ENCODE measurements at places on chromosomes 5 and 9.

GRCh38 chr9:75996726-75997125, 106.3 kb downstream of the PCSK5 start:
- DNase-seq, result no peak

DNA sequence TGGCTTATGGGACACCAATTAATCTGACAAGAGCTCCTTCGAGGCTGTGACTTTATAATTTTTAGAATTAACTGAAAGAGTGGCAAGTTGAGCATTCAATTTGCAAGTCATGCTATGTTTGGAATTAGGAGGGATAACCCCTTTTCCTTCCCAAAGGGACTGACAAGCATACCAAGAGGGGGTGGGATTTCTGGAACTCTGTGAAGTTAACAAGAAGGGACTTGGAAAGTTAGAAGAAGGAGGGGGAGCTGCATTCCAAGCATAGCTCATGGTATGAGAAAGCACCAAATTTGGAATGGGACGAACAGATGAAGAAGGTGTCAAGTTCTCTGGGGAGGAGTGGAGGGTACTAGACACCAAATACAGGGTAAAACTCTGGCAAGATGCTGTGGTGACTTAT, 8.9 kb upstream of the PALM2AKAP2 start:
- peak; percentile 54 for DNase-seq

DNA sequence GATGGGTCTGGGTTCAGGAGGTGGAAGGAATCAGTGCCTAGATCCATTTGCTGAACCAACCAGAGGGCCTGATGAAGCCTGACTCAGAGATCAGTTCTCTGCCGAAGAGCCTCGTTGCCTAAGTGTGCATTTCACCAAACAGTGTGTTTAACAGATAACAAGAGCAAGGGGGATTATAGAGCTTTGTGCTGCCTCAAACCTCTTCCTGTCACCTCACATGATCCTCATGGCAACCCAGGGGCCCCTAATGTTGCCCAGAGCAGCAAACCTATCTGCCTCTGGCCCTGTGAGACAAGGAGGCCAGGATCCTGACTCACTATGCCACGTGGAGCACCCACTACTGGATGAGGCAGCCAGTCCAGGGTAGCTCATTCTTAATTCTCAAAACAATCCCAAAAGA, 66.3 kb upstream of the EPB41L4B start:
- DNase-seq, result no peak

DNA sequence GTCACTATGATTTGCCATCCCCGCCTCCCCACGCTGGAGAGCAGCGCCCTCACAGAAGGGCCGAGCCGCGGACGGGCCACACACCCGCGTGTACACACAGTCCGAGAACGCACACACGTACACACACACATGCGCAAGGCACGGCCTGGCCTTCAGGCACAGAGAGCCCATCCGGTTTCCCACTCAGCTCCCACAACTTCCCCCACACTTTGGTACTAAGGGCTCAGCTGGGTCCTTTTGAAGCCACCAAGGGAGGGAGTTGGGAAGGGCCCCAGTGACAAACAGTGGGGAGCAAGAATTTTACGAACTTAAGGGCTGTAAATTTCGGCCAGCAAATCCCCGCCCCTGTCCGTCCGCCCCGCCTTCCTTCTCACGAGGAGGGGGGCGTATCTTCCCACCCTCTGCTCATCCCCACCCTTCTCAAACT, 133.3 kb upstream of the HAND1 start:
- no peak for DNase-seq

GRCh38 chr9:89478821-89479668, 18.9 kb downstream of the SEMA4D start:
- no peak for DNase-seq

DNA sequence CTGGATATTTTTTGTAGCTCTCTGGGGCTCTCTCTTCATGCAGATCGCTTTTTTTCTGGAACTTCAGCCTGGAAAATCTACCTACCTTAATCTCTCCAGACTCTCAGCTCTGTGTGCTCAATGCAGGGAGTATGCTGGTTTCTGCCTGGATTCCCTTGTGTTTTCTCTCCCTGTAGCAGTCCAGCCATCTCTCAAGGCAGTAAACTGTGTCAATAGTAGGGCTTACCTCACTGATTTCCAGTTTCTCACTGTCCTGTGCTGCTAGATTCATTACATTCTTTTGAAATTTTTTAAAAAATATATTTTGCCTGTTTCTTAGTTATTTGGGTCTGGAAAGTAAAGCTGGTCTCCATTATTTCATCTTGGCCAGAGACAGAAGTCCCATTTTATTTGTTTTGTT, 951.4 kb downstream of the NR2F1-AS1 start:
- DNase-seq, result no peak

DNA sequence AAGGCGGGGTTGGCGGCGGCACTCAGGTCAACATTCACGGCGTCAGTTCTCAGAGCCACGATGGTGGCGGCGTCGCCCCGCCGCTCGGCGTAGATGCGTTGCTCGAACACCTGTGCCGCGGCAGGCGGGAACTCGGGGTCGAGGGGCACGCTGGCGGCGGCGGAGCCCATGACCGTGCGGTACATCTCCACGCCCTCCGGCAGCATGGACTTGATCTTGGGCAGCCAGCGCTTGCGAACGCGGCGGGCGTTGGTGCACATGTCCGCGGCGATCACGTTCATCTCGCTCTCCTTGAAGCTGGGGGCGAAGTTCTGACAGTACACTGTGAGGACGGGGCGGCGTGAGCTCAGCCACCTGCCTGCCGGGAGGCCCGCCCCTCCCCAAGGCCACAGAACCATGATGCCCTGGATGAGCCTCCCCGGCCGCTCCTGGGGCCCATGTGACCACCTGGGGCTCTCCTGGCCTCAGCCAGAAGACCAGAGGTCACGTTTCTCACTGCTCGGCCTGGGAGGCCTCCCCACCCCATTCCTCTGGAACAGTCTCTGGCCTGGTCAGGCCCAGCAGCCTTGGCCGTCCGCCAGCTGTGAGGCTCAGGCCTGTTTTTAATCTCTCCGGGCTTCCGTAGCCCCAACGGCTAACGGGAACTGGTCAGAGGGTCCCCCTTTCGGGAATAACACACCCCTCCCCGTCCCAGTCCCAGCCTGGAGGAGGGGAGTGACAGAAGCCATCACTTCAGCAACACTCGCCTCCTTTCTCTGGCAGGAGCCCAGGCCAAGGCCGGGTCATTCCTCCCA, 50.7 kb upstream of the UBAC1 start:
- no peak for DNase-seq

- no peak for DNase-seq
Observed at GRCh38 chr5:50969151-50970031, 303.0 kb downstream of the PARP8 start.

DNA sequence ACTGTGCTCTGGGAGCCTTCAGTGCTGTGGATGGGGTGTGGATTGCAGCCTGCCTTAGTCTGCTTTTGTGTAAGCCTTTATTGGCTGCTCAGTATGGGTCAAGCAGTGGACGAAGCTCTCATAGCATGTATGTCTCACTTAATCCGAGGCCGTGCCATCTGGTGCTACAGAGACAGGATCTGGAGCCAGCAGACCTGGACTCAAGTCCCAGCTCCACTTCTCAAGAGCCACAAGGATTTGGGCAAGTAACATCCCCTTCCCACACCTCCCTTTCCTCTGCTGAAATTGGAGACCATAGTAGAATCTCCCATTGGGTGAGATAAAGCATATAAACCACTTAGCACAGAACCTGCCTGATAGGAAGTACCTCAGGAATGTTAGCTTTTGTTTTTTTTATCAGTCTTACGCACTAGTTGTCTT, 23.4 kb upstream of the LECT2 start:
- DNase-seq, result no peak

- DNase-seq, result no peak
Observed at GRCh38 chr5:96474073-96474472, 41.0 kb upstream of the PCSK1 start.

GRCh38 chr5:34496701-34497469, 159.2 kb upstream of the RAI14 start:
- DNase-seq, result no peak

DNA sequence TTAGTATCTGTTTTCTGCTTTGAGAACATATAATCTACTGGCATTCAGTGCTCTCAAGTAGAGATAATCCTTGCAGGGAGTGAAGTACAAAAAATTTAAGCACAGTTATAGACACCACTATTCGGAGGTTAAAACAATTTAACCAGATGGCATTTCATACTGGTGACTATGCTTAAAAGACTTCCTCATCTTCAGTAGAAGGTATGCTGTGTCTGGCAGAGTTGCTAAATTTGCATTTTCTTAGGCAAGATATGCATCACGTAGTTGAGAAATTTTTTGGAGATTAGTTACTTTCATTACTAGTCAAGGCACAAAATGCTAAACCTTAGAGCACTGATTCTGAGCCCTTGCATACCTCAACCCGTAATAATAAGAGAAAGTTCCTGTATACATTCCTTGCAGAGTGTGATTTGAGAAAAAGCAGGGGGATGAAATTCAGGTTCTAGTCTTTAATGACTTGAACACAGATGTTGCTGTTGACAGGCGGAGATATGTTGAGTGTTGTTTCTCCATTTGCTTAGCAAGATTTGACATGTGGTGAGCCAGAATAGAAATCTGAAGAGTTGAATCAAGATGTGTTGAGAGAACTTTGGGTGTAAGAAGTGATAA, 70.8 kb upstream of the STARD4 start:
- peak; percentile 9 for DNase-seq

- DNase-seq, result no peak
Observed at GRCh38 chr9:135506327-135507103, 6.0 kb downstream of the MRPS2 start.

- DNase-seq, result no peak
Observed at GRCh38 chr5:491856-492155, 32.4 kb downstream of the SLC9A3 start.

GRCh38 chr9:113446323-113446740, 17.2 kb upstream of the RGS3 start:
- peak; percentile 64 for DNase-seq

Data from HTR-8/SVneo (cell line).